ENCODE measurements at places on chromosomes 12 and 14. TPM values are rescaled to one million over a fixed set of nuclear protein-coding genes. Genes with fewer than 3 reads are reported as not detected.

DNA sequence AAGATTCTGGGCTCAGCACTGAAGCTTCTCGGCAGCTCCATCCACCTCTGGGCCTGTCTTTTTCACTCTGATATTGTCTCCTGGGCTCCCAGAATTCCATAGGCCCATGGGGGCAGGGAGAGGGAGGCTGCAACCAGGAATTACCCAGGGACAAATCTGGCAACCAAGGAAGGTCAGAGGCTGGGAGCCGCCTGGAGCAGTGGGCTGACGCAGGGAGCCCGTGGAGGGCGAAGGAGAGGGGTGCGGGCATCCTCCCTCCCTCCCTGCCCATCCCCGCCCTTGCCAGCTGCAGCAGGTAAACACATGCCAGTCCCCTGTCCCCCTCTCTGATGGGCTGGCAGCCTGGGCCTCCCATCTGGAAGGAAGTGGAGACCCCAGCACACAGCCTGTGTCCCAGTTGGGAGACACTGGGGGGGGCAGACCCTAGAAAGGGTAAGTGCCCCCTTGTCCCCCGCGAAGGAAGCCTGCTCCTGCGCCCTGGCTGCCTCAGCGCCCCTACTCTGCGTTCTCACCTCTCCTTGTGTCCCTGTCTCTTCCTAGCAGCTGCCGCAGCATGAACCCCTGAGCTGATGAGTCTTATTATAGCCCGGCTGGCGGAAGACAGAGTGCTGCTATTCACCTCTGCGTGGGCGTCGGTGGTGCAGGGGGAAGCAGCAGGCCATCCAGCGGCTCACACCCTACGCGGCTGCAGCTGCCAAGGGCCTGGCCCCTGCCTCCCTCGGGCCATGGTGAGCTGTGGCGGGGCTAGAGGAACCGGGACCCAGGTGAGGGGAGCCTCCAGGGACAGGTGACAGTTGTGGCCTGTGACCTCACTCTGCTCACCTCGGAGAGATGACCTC, 6.7 kb downstream of the LRTM2 start:
- DNase-seq: no peak

Gene ENDOU
- not detected for total RNA-seq

GRCh38 chr14:62017651-62018230, 255.5 kb downstream of the SNAPC1 start:
- DNase-seq: peak; percentile 19

DNA sequence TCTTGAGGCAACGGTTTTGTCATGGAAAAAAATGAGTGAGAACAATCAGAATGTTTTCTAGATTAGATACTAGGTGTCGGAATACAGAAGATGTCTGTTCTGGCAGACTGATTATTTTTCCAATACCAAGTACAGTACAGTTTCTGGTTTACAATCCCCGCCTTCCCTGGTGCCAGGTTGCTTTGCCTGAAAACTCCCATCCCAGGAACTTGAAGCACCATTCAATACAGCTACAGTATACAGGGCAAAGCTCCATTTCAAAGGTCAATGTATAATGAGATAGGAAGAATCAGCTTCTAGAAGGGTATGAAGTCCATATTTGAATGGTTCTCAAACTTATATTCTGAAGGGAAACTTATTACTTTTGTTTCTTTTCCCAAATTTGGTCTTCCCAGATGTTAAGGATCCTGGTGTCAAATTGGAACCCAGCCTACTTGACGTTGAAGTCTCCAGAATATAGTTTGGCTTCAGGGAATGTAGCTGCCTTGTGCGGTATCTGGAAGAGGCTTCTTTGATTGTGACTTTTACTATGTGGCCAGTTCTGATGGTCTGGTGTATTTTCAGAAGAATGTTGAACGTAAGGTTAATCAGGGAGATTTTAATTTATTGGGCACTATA, 238.0 kb upstream of the ATP2B1 start:
- DNase-seq: no peak

DNA sequence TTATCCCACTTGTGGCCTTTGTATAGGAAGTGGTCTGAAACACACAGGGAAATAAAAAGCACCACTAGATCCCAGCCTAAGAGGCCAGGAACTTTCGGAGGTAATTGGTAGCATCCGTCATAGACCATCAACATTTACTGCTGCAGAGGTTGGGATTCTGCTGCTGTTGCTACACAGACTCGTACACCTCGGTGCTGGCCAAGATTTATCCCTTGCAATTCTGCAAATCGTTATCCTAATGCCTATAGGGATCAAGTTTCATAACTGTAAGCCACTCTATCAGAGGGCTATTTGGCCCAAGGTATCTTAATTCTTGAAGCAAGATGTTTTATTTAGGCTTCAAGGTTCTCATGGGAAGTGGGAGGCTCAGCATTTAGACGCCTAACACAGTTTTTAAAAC, 913.6 kb downstream of the GALC start:
- no peak for DNase-seq

- DNase-seq: no peak
Measured at GRCh38 chr12:52062167-52063081, 7.4 kb upstream of the ATG101 start.

Gene ETFBKMT
- 4.3 TPM for total RNA-seq

DNA sequence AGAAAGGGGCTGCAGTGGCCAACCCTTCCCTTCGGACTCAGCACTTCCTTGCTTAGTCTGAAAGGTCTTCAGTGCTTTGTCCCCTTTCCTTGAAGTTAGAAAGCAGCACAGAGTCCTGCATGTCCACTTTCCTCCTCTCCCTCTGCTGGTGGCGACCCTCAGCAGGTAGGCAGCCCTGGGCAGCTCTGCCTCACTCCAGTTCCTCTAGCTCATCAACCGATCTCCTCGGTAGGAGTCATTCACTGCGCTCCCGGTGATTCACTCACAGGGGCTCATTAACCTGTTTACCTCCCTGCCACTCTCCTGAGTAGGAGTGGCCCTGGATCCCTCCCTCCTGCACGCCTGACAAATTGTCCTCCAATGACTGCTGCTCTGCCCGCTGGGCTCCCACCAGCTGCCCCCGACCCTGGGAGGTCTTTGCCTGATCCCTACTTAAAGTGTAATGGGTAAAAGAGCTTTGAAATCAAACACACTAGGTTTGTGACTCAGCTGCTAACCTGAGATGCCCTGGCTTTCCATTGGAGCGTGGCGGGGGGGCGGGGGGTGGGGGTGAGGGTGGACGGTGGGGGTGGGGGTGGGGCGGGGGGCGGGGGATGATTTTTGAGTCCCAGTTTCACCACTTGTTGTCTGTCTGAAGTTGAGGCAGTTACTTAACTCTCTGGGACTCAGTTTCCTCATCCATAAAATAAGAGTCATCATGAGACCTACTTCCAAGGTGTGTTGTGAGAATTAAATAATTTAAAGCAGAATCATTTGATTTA, 4.2 kb downstream of the SCNN1A start:
- DNase-seq: peak; percentile 99
